Vagina (tissue), 2 donors: ENCODE measurements at places on chromosomes 2 and 18.
A peak's percentile ranks its signal among the peaks of the same experiment; 100 is the strongest.

- H3K4me3 ChIP-seq = no peak overlapping the region
- no peak overlapping the region for H3K27ac ChIP-seq
- H3K4me1 ChIP-seq = no peaks in the 10 kb centered on the region
- no peaks in the 10 kb centered on the region for H3K27me3 ChIP-seq
Observed at GRCh38 chr18:64966667-64967066, 784.1 kb upstream of the CDH7 start.

- no peak overlapping the region for H3K4me3 ChIP-seq
- H3K27me3 ChIP-seq = no peaks in the 10 kb centered on the region
- no peaks in the 10 kb centered on the region for H3K4me1 ChIP-seq
Observed at GRCh38 chr2:42230891-42231290, 61.7 kb downstream of the EML4 start.

DNA sequence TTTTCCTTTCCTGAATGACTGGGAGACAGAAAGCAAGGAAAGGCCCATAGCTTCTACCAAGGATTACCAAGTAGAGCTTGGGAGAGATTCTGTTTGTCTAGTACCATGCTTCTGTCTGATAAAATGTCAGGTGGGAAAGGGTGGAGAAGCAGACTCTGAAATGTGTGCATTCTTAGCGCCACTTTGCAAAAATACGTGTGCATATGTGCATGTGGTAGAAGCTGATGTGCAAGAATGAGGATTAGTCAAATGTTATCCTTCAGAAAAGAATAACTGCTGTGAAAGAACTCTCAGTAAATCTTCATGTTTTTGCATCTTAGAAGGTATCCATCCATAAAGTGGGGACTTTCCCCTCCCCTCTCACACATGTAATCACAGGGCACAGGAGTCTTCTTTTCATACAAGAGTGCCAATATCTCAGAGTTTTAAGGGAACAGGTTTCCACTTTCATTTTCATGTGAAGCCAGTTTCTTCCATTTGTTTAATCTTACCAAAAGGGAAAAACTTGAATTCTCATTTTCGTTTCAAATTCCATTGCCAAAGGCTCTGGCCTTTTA lies 15.4 kb upstream of the DGKD start:
- no peak overlapping the region for H3K4me3 ChIP-seq
- H3K4me1 ChIP-seq = no peaks in the 10 kb centered on the region
- no peaks in the 10 kb centered on the region for H3K36me3 ChIP-seq
- DNase-seq = no peak
- no peak overlapping the region for H3K27ac ChIP-seq

DNA sequence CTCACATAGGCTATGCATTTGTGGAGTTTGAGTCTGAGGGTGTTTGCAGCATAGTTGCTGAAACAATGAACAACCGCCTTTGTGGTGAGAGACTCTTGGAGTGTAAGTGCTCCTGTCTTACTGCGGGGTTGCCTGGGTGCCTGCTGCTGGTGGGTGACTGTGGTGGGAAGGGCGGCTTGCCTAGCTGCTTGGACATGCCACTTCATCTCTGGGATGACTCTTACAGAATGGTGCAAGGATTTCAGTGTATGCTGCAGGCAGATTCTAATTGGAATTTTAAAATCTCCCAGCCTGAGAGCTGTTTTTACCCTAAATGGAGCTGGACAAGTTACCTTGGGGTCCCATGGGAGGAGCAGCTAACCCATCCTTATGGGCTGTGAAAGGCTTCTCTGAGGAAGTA lies 50.1 kb downstream of the CYP27C1 start:
- no peaks in the 10 kb centered on the region for H3K27me3 ChIP-seq
- no peaks in the 10 kb centered on the region for H3K36me3 ChIP-seq
- DNase-seq = peak; percentile 60
- no peak overlapping the region for H3K27ac ChIP-seq

GRCh38 chr2:218954541-218955300 lies 4.7 kb upstream of the CDK5R2 start:
- DNase-seq = no peak
- H3K27me3 ChIP-seq = peaks cover 2% of the 10 kb centered on the region
- no peak overlapping the region for H3K27ac ChIP-seq
- H3K4me3 ChIP-seq = no peak overlapping the region
- no peaks in the 10 kb centered on the region for H3K4me1 ChIP-seq

- no peak overlapping the region for H3K4me3 ChIP-seq
- no peaks in the 10 kb centered on the region for H3K4me1 ChIP-seq
- no peaks in the 10 kb centered on the region for H3K36me3 ChIP-seq
- H3K27me3 ChIP-seq = no peaks in the 10 kb centered on the region
Observed at GRCh38 chr2:225615514-225615913, 216.0 kb downstream of the NYAP2 start.

GRCh38 chr2:15956751-15957736 lies 16.7 kb downstream of the MYCN start:
- H3K36me3 ChIP-seq = no peaks in the 10 kb centered on the region
- no peak overlapping the region for H3K27ac ChIP-seq
- H3K27me3 ChIP-seq = no peaks in the 10 kb centered on the region
- DNase-seq = no peak
- H3K4me3 ChIP-seq = no peak overlapping the region
- no peaks in the 10 kb centered on the region for H3K4me1 ChIP-seq

DNA sequence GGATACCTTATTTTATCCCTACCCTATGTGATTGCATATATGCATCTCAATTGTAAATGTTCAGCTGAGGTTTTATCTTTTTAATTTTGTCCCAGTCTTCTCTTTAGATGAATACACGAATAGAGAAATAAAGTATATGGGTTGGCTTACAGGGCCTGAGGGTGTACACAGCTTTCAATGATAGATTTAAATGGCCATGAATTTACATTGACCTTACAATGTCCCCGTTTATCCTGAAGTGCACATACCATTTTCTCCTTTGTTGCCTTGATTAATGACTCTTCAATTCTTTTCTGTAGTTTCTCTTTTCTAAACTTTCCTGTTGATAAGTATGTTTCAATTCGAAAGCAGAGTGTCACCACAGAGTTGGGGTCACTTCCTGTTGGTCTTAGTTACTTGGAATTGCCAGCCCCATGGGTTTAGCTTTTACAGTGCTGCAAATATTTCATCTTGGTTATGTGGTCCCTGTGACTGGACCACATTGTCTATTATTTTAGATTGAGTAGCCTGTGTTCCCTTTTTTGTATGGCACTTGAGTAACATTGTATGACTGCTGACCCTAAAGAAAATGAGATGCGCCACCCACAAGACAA lies 1616.3 kb upstream of the ACVR2A start:
- no peaks in the 10 kb centered on the region for H3K36me3 ChIP-seq
- DNase-seq = no peak
- H3K27me3 ChIP-seq = no peaks in the 10 kb centered on the region

DNA sequence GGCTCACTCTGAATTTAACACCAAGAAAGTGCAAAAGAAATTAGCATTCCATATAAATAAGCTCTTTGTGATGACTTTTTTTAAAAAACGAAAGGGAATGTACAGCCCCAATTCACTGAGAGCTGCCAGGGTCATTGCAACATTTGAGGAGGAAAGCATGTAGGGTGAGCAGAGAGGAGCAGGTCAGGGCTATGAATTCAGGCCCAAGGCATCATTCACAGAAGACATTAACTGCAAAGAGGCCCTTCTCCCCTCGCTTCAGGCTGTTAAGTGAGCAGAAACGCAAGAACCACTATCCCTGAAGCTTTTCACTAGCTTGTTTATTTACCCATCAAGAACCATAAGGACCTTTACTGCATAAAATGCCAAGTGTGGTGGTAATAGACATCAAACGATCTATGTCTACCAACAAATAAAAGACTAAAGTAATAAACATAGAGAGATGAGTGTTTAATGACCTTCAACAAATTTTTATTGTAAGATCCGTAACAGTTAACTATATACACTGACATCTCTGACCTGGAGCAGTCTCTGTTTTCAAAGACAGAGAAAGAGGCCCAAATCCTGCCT lies 333.1 kb upstream of the HNRNPA3 start:
- H3K27ac ChIP-seq = no peak overlapping the region
- no peaks in the 10 kb centered on the region for H3K36me3 ChIP-seq
- no peak for DNase-seq
- H3K4me3 ChIP-seq = no peak overlapping the region

DNA sequence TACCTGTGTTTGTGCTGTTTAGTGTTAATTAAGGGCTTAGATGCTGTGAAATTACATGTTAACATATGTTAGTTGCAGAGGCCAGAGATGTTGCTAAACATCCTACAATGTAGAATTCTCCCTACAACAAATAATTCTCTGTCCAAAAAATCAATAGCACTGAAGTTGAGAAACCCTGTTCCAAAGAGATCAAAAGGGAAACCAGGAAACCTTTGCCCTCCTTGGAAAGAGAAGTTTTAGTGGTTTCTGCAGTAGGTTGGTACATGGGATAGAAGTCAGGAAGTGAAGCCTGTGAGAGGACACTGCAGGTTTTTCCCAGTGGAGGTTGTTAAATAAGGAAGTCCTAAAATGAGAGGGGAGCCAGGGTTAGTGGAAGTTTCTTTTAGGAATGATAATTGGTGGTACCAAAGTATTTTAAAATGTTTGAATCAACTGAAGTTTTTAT lies 6.3 kb upstream of the RMDN2 start:
- H3K27ac ChIP-seq = no peak overlapping the region
- H3K4me3 ChIP-seq = no peak overlapping the region
- H3K36me3 ChIP-seq = no peaks in the 10 kb centered on the region

DNA sequence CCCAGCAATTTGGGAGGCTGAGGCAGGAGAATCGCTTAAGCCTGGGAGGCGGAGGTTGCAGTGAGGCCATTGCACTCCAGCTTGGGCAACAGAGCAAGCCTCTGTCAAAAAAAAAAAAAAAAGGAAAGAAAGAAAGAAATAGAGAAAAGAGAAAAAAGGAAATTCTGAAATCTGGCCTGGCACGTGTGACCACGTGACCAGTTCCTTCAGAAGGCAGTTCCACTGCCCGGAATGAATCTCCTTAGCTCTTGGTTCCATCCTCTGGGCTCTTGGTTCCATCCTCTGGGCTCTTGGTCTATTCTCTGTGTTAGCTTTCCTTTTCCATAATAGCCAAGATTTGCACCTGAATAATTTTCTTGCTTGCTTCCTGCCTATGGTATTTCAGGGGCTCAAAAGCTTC lies 5.3 kb upstream of the POMC start:
- no peak overlapping the region for H3K27ac ChIP-seq
- H3K4me3 ChIP-seq = no peak overlapping the region
- DNase-seq = no peak
- H3K27me3 ChIP-seq = peaks cover 4% of the 10 kb centered on the region
- H3K36me3 ChIP-seq = no peaks in the 10 kb centered on the region
- peaks cover 3% of the 10 kb centered on the region for H3K4me1 ChIP-seq

GRCh38 chr2:223034221-223034975 lies 17.6 kb upstream of the KCNE4 start:
- H3K27me3 ChIP-seq = no peaks in the 10 kb centered on the region
- no peak for DNase-seq
- no peak overlapping the region for H3K27ac ChIP-seq
- H3K36me3 ChIP-seq = no peaks in the 10 kb centered on the region
- no peaks in the 10 kb centered on the region for H3K4me1 ChIP-seq
- H3K4me3 ChIP-seq = no peak overlapping the region

DNA sequence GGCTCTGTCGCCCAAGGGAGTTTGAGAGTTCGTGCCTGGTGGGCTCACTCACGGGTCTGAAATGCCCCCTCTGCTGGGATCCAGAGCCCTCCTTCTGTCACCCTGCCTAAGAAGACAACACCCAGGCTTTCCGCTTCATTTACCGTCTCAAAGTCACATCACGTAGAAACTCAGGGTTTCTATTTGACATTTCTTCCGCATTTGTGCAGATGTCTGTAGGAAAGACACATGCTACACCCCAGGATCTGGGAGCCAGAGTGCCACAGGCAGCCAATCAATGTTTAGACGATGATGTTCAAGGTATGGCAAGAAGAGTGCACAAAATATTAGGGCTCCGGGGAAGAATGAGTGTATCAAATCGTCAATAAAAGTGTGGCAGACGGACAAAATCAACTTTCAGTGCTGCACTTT lies 24.4 kb upstream of the ACKR3 start:
- no peak for DNase-seq
- no peak overlapping the region for H3K4me3 ChIP-seq
- no peaks in the 10 kb centered on the region for H3K36me3 ChIP-seq
- H3K27me3 ChIP-seq = no peaks in the 10 kb centered on the region

- peaks cover 23% of the 10 kb centered on the region for H3K4me1 ChIP-seq
- peaks cover 19% of the 10 kb centered on the region for H3K27me3 ChIP-seq
- no peak overlapping the region for H3K27ac ChIP-seq
- H3K4me3 ChIP-seq = peak overlapping the region; percentile 30
Observed at GRCh38 chr2:118848381-118849225, 1.2 kb upstream of the EN1 start.

- DNase-seq = no peak
- H3K4me3 ChIP-seq = no peak overlapping the region
- H3K27me3 ChIP-seq = no peaks in the 10 kb centered on the region
Observed at GRCh38 chr2:204260901-204261300, 284.4 kb upstream of the PARD3B start.

- no peak overlapping the region for H3K4me3 ChIP-seq
- no peak for DNase-seq
- H3K4me1 ChIP-seq = no peaks in the 10 kb centered on the region
Observed at GRCh38 chr2:206396211-206396610, 47.1 kb upstream of the ADAM23 start.

DNA sequence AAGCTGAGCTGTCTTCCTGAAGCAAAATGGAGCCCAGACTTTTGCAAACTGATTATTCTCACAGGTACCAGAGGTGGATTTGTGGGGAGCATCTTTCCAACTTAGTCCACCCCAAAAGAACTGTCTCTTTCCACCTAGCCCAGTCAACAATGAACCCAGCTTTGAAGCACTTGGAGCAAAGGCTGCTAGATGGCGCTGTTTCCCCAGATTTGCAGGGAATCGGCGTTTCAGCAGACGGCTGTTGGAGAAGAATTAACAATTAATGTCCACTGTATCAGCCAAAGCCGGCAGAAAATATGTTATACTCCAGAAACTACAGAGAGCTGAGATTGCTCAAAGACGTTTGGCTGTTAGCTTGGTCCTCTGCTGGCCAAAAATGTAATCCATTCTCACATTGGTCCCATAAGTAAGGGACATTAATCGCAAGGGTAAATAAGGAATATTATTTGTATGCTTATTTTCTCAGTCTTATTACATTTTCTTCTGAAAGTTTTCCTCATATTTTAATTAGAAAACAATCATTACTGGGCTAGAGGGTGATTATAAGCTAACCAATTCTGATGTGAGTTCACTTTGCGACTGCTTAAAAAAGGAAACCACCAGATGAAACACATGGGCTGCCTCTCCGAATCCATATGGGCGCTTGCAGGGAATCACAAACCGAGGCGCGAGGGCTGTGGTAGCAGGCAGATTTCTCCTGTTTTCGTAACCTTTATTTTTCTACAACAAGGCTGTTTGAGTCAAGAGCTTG lies 423.8 kb upstream of the MEX3C start:
- H3K27me3 ChIP-seq = no peaks in the 10 kb centered on the region
- DNase-seq = no peak
- H3K36me3 ChIP-seq = no peaks in the 10 kb centered on the region
- H3K4me3 ChIP-seq = no peak overlapping the region
- no peaks in the 10 kb centered on the region for H3K4me1 ChIP-seq

DNA sequence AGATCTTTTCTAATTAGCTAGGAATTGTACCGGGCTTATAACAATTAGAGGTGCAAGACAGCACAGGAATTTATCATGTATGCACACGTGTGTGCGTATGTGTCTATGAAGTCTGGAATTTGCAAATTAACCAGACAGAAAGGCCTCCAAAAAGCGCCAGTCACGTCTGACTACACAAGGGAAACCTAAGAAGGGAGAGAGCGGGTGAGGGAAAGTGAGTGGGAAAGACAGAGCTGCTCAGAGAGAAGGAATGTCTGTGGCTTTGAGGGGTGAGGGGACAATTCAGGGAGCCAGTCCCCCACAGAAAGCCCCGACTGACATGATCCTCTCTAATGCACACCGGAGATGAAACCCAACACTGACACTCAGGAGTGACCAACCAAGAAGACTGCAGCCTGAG lies 197.7 kb upstream of the SH3BP4 start:
- H3K27ac ChIP-seq = no peak overlapping the region
- H3K4me1 ChIP-seq = no peaks in the 10 kb centered on the region
- no peak overlapping the region for H3K4me3 ChIP-seq
- no peaks in the 10 kb centered on the region for H3K27me3 ChIP-seq
- no peak for DNase-seq
